Activated CD8-positive, alpha-beta T cell treated with anti-CD3 and anti-CD28 coated beads for 36 hours (primary cell): ENCODE measurements at places on chromosomes 5 and 9.

DNA sequence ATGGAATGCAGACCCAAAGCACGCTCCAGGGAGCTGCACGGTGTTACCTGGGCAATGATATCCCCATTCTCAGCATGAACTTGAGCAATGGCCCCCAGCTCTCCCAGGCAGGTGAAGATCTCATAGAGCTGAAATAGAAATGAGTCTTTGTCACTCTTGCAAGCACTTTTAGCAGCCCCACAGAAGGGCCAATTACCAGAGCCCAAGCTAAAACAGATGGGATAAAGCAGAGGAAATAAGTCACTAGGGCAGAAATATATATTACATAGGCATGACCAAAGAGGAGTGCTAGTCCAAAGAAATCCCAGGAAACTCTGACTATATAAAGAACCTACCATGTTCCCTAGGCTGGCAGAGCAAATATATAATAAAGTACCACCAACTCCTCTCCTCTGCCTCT lies 97.3 kb downstream of the DPYSL3 start:
- DNase-seq: no peak

GRCh38 chr9:79382044-79382443 lies 189.7 kb upstream of the TLE4 start:
- no peak for DNase-seq

GRCh38 chr9:123816817-123817472 lies 113.0 kb downstream of the DENND1A start:
- DNase-seq: no peak

- no peak for DNase-seq
Measured at GRCh38 chr5:154478752-154479159, 729 bp upstream of the HAND1 start.

DNA sequence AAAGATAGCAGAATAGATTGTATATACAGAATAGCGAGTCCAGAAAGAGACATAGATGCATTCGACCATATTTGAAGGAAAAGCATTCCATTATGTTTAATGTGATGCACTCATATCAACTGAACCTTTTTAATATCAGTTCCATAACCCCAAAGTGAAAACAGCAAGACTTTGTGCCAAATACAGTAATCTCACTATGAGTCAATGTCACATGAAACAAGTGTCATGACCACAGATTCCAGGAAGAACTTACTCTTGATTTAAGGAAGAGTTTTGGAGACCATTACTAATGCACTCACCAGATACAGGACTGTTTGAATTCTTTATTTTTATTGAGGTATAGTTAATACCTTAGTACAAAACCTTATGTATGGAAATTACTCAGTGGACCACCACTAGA lies 220.5 kb downstream of the SH3GL2 start:
- no peak for DNase-seq

- DNase-seq: peak; percentile 24
Measured at GRCh38 chr5:122137702-122138101, 8.4 kb downstream of the ZNF474 start.

DNA sequence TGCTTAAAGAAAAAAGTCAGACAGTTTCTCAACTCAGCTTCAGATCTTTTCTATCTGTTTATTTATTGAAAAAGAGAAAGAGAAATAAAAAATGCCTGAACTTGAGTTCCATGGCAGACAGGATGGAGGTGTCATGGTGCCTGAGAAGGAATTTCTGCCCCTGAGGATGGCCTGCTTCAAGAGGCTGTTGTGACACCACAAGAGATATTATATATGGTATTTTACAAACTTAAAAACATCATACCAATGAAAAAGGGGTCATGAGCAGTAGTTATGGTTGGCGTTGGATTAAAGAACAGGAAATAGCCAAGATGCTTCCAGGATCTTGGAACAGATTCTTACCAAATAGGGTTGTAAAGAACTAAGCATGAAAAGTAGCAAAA lies 344.6 kb downstream of the GLIS3 start:
- DNase-seq: no peak

DNA sequence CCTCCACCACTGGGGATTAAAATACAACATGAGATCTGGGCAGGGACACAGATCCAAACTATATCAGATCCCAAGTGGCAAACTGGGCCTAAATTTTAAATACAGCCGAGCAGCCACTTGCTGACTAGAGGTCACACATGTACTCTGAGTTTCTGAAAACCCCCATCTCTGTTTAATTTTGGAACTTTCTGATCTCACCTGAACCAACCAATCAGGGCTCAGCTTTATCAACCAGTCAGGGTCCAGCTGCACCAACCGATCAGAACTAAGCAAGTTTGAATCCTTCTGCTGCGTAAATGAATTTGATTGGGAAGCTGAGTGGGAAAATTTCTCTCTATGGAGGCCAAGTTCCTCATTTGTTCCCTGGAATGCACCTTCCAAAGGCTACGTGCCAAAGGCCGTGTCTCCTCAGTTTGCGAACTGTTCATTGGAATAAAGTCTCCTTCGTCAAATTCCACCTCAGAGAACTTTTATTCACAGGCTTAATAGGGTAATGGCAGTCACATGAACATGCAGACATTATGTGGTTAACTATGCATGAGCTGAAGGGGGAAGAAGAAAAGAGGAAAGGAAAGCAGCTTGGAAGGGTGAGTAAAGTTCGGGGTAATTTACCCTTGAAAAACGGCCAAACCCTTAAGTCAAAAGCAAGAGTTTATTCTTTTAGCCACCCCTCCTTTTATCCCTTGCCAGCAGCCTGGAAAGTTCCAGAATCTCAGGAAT lies 3.7 kb downstream of the CD180 start:
- no peak for DNase-seq

GRCh38 chr5:7754997-7755596 lies 95.8 kb downstream of the CFAP90 start:
- DNase-seq: peak; percentile 58

DNA sequence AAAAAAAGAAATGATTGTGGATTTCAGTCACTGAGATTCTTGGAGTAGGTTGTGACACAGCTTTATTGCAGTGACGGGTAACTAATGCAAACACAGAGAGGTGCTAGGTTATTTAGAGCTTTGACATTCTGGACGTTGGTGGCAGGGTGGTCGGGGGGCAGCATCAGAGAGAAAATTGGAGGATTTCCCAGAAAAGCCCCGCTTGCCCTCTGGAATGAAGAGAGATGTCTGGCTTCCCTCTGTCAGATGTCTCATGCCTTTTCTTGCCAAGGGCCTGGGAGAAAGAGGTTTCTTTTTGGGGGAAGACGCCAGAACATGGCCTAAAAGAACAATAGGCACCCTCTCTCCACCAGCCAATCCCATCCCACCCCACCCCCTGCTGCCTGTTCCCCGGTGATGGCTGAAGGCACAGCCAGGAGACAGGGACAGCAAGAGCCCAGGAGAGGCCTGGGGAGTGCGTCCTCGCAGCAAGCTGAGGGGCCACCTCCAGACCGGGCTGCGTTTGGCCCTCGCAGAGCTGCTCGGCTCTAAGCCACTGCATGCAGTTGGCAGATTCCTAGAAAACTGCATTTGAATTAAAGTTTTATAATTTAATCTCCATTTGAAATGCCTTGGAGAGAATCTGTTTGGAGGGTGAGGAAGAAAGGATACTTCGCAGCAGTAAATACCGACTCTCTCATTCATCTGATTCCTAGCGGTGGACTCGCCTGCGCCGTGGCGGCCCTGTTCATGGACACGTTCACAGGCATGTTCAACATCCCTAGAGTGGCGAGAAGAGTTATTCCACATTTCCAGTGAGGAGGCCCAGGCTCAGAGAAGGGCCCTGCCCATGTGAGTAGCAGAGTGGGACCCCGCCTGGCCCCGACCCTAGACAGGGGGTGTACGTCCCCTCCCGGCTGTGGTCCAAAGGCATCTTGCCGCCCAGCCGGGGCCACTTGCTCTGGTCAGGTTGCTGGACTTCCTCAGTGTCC lies 55.7 kb downstream of the TSPAN17 start:
- no peak for DNase-seq

GRCh38 chr5:39205550-39205949 lies 13.8 kb downstream of the FYB1 start:
- peak; percentile 33 for DNase-seq

GRCh38 chr9:126880226-126880946 lies 19.9 kb downstream of the ZBTB34 start:
- DNase-seq: no peak

GRCh38 chr9:132237481-132237880 lies 75.6 kb downstream of the NTNG2 start:
- DNase-seq: no peak

- DNase-seq: no peak
Measured at GRCh38 chr9:87585123-87585855, 87.6 kb downstream of the DAPK1 start.

GRCh38 chr5:118236108-118236849 lies 752.1 kb downstream of the DTWD2 start:
- no peak for DNase-seq

- DNase-seq: no peak
Measured at GRCh38 chr9:15889555-15889954, 336.7 kb downstream of the CCDC171 start.

DNA sequence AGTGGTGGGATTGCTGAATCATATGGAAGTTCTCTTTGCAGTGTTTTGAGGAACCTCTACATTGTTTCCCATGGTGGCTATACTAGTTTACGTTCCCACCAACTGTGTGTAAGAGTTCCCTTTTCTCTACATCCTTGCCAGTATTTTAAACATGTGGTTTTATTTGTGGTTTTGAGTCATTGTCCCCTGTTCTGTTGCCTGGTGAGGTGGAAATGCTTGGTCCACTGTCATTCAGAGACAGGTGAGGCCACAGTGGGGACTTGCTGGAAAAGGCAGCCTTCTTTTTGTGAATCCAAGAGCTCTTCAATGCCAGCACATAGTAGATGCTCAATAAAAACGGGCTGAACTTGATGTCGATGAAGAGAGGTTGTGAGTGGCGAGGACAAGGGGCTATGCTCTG lies 44.2 kb downstream of the SH3PXD2B start:
- DNase-seq: peak; percentile 39

DNA sequence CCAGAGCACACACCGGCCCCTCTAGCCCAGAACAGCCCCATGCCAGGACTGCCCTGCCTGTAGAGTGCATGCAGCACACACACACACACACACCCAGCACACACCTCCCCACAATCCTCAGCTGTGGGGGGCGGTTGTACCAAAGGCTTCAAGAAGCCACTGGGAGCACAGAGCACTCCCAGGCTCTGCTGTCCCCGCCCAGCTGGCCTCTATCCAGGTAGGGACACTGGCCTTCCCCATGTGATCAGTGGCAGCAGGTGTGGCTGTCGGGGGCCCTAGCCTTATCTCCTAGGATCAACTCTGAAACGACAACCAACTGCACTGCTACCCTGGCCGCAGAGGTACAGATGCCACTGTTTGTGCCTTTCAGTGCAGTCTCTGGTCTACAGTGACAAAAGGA lies 2.0 kb downstream of the ANAPC2 start:
- DNase-seq: no peak

GRCh38 chr9:13205824-13206223 lies 73.7 kb downstream of the MPDZ start:
- DNase-seq: no peak
